Brain (organoid and tissue), 16 donors: ENCODE measurements at places on chromosomes 5 and 9.
A peak's percentile ranks its signal among the peaks of the same experiment; 100 is the strongest.

DNA sequence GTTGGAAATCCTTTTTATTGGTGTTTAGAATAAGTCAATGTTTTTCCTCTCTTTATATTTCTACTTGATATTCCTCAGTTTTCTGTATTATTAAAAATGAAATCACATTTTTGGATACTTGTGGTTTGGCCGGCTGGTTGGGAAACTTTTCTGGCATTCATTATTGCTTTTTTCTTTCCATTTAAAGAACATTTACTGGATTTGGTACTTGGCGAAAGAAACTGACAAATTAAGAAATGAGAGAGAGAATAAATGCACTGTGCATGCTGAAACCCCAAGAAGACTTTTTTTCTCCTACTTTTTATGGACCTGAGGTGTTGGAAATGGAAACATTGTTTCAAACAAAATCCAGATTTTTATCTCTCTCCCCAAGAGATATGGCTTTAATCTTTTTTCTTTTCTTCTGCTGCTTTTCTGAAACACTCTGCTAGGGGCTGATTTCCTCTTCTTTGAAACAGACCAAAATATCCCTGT lies 128.4 kb downstream of the SNX18 start:
- DNase-seq = peak; percentile 31

- no peak for DNase-seq
Observed at GRCh38 chr5:146796144-146796543, 82.4 kb downstream of the PPP2R2B start.

- no peak for DNase-seq
Observed at GRCh38 chr9:116152941-116153764, 438 bp upstream of the PAPPA start.

- no peak for DNase-seq
Observed at GRCh38 chr5:42995360-42995751, 44.8 kb downstream of the ANXA2R start.

DNA sequence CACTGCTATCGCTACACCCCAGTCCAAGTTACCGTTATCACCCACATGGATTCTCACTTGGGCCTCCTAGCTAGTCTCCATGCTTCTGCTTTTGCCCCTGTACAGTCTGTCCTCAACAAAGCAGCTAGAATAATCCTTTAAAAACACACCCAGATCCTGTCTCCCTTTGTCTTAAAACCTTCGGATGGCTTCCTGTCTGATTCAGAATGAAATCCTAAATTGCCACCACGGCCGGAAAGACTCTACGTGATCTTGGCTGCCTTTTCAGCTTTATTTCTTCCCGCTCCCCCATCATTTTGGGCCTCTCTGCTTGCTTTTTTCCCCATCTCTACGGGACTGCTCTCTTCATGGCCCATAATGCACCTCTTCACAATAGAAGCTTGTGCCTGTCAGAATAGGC lies 33.4 kb downstream of the GDNF start:
- no peak for DNase-seq

GRCh38 chr5:124179819-124180218 lies 566.6 kb downstream of the ZNF608 start:
- DNase-seq = no peak

DNA sequence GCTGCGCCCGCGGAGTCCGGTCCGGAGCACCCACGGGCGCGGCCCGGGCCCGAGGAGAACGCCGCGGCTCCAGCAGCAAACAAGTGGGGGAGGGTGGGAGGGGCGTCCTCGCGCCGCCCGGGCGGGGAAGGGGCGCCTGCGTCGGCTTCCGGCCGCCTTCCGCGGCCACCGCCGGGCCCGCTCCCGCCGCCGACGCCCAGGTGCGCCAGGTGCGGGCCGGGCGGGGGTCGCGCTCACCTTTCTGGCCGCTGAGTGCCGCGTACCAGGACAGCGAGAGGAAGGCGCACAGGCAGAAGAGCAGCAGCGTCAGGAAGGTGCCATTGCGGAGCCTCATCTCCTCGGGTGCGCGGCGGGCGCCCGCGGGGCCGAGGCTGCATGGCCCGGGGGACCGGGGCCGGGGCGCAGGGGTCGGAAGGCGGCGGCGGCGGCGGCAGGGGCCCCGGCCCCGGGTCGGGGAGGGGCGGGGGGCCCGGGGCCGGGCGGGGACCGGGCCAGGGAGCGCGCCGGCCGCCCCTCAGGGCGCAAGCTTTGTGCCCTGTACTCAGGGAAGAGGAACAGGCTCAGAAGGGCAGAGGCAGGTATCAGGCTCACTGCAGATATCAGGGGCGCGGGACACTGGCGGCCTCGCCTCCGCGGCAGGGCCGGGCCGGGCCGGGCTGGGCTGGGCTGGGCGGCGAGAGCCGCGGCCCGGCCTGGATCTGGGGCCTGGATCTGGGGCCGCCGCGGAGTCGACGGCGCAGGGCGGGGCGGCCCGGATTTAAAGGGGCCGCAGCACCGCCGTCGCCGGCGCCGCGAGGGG lies at the start of gene MGAT4B:
MGAT4B (minus strand) TSS at position 617 of the 799 bp plus-strand sequence; CDS start at position 334, 283 bp downstream.
- peak; percentile 86 for DNase-seq

- no peak for DNase-seq
Observed at GRCh38 chr5:123116757-123117156, 27.7 kb downstream of the PRDM6 start.
